ENCODE measurements at places on chromosomes 6 and 20. TPM values are rescaled to one million over a fixed set of nuclear protein-coding genes. Genes with fewer than 3 reads are reported as not detected.
A peak's percentile ranks its signal among the peaks of the same experiment; 100 is the strongest.

The SLC24A3 gene
- total RNA-seq = 1.3 TPM

The KIAA0408 gene
- total RNA-seq = 2.2 TPM

The ECT2L gene
- 1.6 TPM for total RNA-seq

The SAMD3 gene
- total RNA-seq = not detected

The SLC35D3 gene
- 0.08 TPM for total RNA-seq

- no peak for DNase-seq
Measured at GRCh38 chr6:81818901-81819361, 66.5 kb upstream of the TENT5A start.

DNA sequence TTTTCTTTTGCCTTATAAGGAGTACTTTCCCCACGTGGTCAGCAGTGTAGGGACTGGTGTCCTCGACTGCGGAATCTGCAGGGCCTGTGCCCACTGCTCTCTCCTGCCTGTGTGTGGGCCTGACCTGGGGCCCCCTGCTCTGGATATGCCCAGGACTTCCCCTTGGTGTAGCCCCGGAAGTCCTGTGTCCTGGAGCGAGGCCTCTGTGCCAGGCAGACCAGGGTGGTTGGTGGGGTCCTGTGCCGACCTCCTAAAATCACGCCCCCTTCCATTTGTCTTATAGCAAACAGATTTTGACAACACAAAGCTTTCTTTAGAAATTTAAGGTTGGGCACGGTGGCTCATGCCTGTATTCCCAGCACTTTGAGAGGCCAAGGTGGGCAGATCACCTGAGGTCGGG, 64.2 kb downstream of the DLL1 start:
- no peak for DNase-seq

- DNase-seq = no peak
Measured at GRCh38 chr6:146664871-146665360, 66.1 kb downstream of the ADGB start.

DNA sequence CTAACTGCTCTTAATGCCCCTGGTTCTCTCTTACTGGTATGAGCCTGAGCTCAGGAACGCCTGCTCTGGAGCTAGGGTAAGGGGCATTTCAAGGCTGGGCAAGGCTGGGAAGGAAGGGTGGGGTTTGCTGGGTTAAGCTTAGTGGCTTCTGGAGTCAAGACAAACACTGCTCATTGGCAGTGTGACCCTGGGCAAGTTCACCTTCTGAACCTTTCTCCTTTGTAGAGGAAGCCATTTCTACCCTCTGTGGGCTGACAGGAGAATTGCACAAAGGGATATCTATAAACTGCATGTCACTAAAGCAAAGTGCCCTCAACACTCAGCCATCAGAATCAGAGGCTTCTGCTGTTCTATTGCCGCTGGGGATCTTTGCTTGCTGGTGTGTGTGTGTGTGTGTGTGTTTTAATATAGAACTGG, 20.3 kb upstream of the LRRN4 start:
- no peak for DNase-seq

DNA sequence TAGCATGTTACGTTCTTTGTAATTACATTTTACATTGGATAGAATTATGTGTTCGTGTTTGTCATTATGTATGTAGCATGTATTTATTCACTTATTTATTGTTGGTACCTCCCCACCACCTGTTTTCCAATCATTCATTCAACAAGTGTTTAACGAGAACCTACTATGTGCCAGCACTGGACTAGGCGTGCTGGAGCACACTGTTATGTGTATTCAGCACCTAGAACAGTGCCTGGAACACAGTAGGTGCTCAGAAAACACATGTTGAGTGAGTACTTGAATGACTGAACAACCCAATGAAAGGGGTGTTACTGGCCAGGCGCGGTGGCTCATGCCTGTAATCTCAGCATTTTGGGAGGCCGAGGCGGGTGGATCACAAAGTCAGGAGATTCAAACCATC, 11.3 kb downstream of the ETV7 start:
- DNase-seq = no peak

GRCh38 chr6:14857001-14857400, 388.9 kb upstream of the JARID2 start:
- DNase-seq = no peak

DNA sequence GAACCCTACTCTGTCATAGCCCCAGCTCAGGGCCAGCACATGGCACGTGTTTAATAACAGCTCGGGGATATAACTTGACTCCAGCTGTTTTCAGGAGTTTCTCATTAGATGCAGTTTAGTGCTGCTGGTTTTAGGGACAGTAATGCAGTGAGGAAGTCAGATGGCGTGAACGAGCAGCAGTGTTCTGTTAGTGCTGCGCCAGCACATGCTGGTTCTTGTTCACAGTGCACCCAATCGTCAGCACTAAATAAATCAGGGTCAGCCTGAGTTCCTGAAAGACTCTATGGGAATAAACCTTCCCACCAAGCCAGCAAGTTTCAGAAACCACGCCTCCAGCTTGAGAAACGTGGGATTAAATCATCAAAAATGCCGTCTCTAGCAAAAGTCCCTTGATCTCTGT, 235.9 kb upstream of the SUPT3H start:
- DNase-seq = peak; percentile 19

DNA sequence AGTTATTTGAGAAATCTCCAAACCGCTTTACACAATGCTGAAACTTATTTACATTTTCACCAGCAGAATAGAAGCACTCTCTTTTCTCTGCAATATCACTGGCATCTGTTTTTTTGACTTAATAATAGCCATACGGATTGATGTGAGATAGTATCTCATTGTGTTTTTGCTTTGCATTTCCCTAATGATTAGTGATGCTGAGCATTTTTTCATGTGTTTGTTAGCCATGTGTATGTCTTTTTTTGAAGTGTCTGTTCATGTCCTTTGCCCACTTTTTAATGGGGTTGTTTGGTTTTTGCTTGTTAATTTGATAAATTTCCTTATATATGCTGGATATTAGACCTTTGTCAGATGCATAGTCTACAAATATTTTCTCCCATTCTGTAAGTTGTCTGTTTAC, 73.6 kb downstream of the FBXO5 start:
- no peak for DNase-seq

- DNase-seq = no peak
Measured at GRCh38 chr6:170257376-170257775, 33.5 kb downstream of the DLL1 start.

DNA sequence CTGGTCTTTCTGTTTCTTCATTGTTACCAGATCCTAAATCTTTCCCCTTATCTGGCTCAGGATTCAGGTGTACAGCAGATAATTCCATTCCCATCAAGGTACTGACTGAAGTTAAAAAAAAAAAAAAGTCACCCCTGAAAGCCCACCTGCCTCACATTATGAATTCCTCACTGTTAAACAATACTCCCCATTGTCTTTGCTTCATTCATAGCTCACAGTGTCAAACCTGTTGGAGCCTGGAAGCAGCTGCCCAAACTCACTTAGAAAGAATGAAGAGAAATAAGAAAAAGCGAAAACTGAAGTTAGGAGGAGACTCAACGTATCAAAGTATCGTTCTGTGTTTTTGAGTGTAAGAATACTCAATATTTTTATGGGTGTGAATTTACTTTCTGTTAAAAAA, 1.8 kb upstream of the DCBLD1 start:
- no peak for DNase-seq

Data from left ventricle myocardium inferior (tissue), 1 donor.